Mesenchymal stem cell (in vitro differentiated cells and primary cell): ENCODE measurements at places on chromosomes 12 and 14.
A peak's percentile ranks its signal among the peaks of the same experiment; 100 is the strongest.

- peak; percentile 57 for DNase-seq
Observed at GRCh38 chr14:73696466-73697400, 17.5 kb downstream of the PNMA1 start.

DNA sequence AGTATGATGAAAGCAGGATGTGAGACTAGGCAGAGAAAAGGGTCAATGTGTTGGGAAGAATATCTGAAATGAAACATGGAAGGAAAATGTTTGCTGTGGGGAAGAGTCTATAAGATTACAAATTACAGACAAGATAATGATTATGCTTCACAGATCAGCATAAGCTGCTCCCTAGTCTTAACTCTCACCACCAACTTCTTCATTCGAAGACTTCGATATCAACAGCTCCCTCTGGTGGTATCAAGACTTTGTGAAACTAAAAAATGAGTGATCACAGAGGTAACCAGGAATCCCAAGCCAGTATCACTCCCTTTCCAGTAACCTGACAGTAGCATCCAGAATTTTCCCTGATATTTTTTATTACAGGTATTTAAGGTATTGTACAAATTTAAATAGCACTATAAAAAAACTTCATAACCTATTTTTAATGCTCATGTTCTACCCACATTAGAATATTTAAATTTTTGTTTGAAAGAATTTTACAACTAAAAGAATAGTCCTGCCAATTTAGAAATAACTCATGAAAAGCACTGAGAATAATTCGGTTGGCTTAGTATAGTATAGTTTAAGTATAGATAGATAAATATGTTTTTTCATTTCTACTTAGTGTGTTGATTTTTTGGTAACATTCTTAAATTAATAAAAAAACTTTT, 84.4 kb downstream of the C2CD5 start:
- DNase-seq: peak; percentile 59

GRCh38 chr12:6396031-6396430, 12.1 kb downstream of the LTBR start:
- no peak for DNase-seq

DNA sequence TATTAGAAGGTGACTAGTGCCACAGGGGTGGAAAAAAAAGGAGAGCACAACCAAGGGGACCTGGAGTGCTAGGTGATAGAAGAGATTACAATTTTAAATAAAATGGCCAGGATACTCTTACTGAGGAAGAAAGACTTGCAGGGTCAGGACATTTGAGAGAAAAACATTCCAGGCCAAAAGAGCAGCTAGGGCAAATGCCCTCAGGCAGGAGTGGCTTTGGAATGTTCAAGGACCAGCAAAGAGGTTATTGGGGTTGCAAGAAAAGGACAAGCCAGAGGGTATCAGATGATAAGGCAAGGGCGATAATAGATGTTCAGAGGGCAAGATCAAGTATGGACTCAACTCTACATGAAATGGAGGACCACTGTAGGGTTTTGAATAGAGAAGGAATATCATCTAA, 146.4 kb downstream of the KIF21A start:
- no peak for DNase-seq

GRCh38 chr14:82778601-82779000, 1244.9 kb upstream of the SEL1L start:
- no peak for DNase-seq

DNA sequence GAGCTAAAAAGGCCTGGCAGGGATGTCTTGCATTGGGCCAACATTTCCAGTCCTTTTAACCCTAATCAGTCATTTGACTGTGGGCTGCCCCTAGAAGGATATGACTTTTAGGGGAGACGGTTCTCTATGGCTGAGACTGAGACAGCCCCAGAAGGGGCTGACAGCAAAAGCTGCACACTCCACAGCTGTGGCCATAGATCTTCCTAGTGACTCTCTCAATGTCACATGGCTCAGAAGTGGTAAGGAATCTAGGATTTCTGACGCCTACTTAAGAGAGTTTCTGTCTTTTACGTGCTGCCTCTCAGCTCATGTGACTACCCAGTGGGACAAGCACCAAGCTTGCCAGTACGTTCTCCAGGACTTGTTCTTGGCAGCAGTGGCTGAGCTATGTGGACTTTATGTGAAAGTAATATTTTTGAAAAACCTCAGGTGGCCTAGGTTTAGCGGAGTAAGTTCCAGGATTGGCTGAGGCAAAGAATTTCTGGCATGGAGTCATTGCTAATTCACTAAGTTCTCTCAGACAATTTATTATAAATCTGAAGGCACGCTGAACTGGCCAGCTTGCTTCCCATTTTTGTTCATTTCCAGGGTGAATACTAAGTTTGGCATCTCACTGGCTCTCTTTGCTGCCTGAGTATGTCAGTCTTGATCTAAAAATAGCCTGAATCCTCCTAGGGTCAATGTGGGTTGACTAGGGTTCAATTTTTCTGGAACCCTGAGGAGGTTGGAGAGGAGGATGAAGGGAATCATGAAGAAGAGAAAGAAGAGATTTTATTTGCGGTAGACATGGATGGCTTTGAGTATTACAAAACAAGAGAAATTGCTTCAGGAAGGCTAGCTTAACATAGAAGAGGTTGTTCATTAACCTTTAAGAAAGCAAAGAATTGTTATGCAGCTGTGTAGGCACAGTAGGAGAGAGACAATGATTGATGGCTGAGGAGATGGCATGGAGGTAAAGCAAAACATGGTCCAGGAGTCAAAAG, 271.8 kb downstream of the AEBP2 start:
- peak; percentile 22 for DNase-seq

DNA sequence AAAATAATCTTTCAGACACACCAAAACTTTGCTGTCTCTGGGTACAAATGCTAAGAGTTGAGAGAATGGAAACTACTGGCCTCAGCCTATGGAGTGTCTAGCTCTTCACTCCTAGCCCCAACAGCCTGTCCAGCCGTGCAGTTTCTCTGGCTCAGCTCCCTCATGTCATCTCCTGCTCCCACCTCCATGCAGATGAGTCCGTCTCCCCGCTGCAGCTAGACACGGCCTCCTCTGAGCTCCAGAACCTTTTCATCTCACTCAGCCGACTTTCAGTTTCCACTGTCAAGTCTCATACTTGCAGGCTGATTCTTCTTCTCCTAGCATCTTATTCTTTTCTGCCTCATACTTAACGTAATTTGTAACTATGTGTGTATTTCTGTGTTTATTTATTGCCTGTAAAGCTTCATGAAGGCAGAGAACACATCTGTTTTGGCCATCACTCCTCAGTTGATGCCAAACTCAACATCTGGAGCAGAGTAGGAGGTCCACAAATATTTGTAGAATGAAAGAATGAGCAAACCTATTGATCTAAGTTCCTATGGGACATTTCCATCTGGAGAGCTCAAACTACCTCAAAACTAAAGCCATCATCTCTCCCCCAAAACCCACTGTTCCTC, 139.8 kb upstream of the PWP1 start:
- no peak for DNase-seq

GRCh38 chr12:65279369-65280112, 1.1 kb downstream of the MSRB3 start:
- DNase-seq: no peak

GRCh38 chr12:120817559-120818330, 86.4 kb downstream of the SPPL3 start:
- no peak for DNase-seq

DNA sequence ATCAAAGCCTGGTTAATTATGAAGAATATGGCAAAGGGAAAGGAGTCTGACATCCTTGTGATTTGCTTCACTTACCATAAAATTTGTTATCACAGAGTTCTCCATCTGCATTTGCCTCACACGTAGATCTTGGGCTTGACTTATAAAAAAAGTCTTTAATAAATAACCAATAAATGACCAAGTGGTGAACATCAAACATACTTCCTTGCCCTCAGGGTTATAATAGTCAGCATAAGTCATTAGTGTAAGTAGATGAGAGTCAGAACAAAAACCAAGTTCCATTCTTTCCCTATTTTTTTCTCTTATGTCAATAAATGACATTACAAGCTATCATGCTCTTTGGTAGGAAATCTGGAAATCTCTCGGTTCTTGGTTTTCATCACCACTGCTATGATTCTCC, 635.4 kb upstream of the ATXN7L3B start:
- DNase-seq: no peak

GRCh38 chr12:40752011-40752410, 59.8 kb downstream of the CNTN1 start:
- DNase-seq: no peak

GRCh38 chr12:85448031-85448430, 168.0 kb downstream of the ALX1 start:
- no peak for DNase-seq

DNA sequence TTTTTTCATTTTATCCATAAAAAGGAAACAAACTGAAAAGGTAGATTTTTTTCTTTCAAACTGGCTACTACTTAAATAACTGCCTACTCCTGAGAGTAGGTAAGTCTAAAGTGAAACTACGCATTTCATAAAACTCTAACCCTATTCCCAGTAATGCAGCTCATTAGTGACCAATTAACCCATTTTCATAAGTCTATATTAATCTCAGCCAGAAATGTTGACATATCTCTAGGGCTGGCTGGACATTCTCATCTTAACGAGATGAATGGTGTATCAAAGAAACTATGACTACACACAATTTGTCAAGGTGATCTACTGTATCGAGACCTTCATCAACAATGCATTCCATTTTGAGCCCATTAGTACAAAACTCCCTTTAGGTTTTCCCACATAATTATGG, 57.2 kb downstream of the EPS8 start:
- no peak for DNase-seq

GRCh38 chr14:47678993-47679392, 3.6 kb upstream of the MDGA2 start:
- no peak for DNase-seq

- no peak for DNase-seq
Observed at GRCh38 chr14:59314953-59315599, 126.6 kb downstream of the DAAM1 start.

DNA sequence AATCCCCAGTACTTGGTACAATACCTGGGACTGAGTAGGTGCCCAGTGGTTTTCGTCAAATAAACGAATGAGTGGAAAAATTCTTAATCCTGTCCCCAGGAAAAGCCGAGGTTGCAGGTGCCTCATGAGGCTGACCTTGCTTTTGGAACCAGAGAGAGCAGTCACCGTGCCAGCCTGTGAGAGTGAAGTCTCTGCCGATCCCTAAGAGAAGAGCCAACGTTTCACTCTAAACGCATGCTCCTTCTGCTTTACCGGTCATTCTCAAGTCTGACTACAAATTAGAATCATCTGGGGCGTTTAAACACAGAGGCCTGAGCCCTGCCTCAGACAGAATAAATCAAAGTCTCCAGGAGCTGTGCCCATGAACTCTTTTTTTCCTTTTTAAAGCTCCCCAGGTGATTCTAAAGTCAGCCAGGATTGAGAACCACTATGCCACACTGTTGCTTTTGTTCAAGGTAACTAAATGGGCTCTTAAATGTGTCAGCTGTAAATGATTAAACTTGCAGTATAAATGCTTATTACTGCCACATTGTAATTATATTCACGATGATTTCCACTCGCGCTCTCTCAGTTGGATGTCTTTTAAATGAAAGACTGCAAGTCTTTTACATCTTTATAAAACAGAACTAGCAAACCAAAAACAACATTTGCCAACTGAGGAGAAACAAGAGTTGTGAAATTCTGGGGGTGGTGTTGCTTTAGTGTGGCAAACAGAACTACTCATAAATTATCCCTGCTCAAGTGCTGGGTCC, 26.9 kb downstream of the TCP11L2 start:
- DNase-seq: no peak

DNA sequence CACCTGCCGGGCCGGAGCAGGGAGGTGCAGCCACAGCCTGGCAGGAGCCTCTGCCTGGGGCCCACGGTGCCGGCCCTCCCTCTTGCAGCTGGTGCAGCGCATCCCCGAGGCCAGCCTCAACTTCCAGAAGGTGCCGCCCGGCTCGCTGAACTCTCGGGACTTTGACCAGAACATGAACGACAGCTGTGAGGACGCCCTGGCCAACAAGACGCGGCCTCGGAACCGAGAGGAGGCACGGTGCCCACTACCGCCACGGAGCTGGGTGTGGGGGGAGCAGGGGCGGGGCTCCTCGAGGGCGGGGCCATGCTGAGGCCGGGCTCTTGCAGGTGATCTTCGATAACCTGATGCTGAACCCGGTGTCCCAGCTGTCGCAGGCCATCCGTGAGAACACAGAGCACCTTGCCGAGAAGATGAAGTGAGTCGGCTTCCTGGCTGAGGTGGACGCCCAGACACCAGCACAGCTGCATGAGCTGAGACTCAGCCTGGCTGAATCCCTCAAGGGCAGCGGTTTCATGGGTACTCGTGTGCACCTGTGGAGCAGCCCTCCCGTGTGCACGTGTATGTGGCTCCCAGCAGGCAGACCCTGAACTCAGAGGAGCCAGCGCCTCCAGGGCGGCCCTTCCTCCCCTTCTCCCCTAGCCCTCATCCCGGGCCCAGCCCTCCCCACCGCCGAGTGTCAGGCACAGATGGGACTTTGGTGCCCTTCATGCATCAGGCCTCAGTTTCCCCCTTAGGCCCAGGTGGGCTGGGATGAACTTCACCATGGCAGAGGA, 28.6 kb downstream of the CEP170B start:
- no peak for DNase-seq
